Thyroid gland (tissue), 4 donors: ENCODE measurements at places on chromosomes 3 and 15.

DNA sequence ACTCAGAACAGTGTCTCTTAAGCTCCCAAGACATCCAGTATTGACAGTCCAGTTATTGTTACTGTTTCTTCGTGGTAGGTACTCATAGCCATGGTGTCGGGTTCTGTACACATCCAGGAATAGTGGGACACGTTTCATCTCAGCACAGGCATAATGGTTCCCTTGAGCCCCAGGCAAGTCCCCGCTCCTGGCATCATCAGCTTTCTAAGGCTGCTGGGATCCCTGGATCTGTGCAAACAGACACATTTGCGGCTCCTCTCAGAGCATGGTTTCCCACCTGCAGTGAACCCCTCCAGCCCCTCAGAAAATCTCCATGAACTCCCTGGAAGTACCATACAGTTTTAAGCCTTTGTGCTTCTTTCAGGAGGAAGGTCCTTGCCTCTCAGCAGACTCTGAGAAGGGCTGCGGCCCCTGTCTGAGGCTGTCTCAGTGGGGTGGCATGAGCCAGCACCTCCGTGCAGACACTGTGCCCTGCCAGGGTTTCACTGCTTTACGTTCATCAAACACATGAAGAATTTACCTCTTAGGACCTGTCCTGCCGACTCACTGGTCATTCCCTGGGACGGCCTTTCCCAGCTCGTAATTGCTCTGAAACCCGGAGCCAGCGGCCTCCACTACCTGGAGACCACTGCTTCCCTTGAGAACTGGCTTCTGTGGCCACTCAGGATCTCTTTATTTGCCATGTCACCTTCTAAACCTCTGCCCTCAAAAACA is 124.9 kb downstream of the LRRK1 start:
- DNase-seq: no peak

GRCh38 chr3:154656486-154656885 is 226.5 kb upstream of the GPR149 start:
- no peak for DNase-seq

- DNase-seq: no peak
Measured at GRCh38 chr3:31142139-31142538, 247.7 kb upstream of the GADL1 start.

GRCh38 chr15:28931828-28932227 is 46.1 kb downstream of the APBA2 start:
- no peak for DNase-seq

DNA sequence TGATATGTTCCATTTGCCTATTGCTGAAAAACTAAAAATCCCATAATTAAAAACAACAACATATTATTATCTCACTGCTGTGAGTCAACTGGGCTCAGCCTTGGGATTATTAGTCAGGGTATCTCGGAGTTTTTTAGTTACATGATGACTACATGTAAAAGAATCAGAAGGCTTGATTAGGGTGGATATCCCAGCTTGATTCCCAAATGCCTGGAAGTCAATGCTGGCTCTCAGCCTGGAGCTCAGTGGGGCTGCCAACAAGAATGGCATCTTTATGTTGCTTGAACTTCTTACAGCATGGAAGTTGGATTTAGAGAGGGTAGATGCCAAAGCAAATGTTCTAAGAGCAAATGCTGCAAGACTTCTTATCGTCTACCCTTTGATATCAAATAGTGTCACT is 278.5 kb downstream of the PLOD2 start:
- no peak for DNase-seq

GRCh38 chr15:73800662-73801345 is 47.7 kb upstream of the INSYN1 start:
- peak; percentile 96 for DNase-seq

GRCh38 chr15:65361708-65362459 is 15.9 kb downstream of the IGDCC3 start:
- no peak for DNase-seq

DNA sequence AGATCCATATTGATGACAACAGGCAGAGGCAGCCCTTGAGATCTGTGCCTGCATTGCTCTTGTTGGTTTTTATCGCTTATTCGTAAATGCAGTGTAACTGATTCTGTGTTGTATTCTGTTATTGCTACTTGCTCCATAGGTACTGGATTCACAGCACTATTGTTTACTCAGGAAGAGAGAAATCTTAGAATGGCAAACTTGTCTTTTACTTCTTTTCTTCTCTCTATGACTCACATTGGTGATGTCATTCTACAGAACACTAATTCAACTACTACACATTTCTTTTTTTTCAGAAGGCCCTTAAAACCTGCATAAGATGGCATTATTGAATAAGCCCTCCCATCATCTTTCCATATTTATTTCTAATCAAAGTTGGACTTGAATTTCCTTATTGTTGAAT is 201.0 kb upstream of the GBE1 start:
- DNase-seq: no peak

DNA sequence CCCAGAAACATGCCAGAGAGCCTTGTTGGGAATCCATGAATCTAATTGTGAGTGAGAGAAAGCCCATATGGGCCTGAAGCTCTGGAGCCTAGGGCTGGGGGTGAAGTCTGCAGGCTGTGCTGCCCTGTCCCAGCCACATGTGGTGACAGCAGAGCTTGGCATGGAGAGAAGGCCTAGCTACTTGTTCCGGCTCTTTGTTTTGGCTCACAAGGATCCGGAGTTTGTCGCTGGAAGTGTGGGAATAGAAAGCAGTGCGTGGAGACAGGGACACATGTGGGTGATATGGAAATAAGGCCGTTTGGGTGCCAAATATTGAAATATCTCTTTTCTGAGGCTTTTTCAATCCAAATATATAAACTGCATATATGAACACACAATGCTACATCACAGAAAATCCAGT is 78.2 kb downstream of the CLSTN2 start:
- DNase-seq: no peak

DNA sequence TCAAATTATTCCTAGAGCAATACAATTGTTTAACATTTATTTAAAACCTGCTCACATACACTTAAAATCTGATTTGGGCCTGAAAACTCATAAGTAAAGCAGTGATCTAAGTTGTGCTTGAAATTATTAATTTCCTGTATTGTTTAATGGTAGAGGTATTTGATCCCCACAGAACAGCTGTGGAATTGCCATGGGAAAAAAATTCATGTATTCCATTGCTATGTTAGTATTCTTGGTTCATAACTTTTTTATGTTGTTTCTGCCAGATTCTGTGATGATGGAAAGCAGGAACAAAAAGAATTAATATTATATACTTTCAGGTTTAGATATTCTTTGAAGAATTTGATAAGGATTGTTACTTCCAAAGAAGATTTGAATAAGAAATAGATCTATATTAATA is 831.5 kb upstream of the NR2F2 start:
- no peak for DNase-seq

DNA sequence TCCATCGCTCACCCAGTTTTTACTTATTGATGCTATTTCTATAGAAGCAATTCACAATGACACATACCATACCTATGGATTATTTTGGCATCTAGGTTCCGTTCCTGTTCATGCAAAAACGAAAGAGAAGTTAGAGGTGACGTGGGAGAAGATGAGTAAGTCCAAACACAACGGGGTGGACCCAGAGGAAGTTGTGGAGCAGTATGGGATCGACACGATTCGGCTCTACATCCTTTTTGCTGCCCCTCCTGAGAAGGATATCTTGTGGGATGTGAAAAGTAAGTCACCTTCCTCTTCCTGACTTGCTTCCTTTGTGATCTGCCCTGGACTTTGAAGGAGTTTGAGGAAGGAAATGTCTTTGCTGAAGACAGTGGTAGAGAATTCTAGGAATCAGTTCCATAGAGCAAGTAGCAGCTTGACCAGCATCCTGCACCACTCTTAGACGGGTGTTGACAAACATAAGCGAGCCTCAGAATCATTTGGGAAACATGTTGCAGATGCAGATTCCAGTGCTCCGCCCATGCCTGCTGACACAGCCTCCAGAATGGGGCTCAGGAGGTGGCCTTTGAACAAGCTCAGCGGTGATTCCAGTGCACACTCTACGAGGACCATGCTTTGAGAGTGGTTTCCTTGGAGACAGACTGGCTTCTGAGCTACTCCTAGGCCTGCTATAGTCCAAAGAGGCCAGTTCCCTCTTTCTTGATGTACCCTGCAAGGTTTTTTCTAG is 78.4 kb upstream of the LIMD1 start:
- DNase-seq: no peak

DNA sequence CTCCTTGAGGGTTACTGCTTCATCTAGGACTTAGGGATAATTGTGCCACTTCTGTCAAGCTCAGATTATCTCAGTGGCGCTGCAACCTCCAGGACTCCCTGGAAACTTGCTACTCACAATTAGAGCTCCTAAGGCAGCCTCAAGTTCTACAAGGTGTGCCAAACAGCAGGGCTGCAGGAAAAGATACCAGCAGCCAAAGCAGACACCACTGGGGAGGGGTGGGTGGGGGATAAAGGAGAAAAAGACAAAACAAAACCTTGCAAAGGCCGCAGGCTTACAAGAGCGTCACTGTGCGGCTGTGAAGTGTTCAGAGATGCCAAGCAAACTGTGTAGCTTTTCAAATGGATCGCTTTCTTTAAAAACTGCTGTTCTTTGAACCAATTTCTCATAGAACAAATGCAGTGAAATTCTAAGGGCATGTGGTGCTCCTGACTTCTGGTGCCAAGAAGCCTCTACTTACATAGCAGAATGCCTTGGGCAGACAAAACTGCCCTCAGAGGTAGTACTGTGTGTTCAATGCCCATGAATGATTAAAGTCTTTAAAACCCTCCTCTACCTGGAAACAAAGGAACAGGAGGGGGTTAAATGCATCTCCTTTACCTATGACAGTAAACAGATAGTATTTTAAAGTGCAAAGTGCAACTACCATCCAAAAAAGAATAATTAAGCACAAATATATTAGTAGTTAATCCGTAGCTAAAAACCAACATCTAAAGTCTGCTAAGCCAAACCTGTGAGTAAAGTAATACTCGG is 353.4 kb downstream of the FOXP1 start:
- no peak for DNase-seq

DNA sequence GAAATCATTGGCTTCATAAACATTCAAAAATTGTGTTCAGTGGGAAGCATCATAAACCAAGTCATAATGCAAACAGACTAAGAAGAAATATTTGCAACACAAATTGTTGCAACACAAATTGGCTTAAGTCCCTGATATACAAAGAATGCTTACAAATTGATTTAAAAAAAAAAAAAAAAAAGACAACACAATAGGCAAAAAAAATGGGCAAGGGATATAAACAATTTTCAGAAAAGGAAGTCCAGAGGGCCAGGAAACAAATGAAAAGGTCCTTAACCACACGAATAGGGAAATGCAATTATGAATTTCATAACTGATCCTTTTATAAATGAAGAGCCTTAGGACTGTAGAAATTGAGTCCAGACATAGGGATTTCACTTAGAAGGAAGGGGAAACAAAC is 98.9 kb downstream of the LRRK1 start:
- no peak for DNase-seq

DNA sequence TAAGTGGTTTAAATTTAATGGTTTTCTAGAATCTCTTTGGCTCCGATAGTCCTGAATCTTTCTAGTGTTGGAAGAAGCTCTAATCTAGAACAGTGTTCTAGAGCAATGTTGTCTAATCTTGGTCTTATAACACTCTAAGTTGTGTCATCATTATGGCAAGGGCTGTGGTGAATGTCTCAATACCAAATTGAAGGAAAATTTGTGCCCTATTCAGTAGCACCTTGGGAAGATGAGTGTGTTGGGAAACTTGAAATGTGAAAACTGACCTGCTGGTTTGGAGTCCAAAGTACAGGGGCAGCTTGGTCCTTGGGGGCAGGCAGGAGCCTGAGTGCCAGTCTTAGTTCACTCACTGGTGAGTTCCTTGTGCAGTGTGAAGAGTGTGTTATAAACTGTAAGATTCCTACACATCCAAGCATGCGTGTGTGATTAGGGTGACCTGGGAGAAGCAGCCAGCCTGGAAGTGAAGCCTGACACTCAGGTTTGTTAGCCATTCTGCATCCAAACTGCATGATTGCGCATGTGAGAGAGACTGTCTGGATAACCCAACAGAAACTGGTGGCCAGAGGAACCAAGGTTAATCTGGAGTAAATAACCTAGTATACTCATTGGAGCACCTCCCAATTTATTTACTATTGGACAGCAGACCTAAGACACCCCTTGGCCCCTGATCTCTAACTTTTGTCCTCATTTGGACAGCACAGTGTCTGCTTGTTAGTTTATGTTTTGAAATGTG is 14.6 kb downstream of the ZNF592 start:
- no peak for DNase-seq

DNA sequence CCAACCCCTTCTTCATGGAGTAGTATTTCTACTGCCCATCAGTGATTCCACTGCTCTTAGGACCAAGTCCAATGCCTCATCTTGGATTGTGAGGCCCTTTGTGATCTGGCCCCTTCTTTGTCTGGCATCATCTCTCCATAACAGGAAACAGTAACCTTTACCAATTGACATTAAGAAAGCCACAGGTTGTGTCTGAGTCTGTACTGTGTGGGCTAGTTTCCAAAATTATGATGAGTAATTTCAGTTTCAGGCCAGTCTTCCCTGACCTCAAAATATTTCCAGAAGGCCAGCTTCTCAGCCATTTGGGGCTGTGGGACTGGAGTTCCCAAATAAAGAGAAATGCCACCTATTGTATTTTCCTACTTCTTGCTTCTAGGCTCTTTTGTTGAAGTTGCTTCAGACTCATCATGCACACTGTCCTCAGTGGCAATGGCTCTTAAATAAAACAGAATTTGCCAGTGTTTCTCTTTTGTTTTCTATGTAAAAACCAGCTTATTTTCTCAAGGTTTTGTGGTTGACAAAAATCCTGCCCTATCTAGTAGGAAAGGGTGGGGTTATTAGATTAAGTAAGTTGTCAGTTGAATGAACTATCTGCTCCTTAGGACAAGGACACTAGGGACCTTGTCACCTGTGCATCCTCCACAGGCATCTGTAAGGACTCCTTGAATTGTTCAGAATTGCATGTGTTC is 47.0 kb upstream of the ACKR4 start:
- no peak for DNase-seq

GRCh38 chr3:152676810-152677379 is 158.0 kb upstream of the P2RY1 start:
- DNase-seq: no peak

DNA sequence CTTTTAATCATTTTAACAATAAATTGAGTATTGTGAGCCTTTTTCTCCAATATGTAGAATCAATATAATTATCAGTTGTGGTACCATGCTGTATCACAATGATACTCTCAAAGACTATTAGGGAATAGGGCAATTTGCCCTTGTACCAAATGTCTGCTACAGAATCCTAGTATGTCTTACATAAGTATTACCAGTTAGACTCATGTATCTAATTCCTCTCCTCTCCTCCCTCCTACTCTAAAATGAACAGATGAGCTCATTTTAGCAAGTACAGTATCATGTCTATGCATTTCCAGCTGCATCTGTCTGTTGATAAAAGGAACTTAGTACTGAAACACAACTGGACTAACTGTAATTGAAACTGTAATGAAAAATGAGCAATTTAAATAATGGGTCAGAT is 124.3 kb upstream of the ATP11B start:
- DNase-seq: no peak

DNA sequence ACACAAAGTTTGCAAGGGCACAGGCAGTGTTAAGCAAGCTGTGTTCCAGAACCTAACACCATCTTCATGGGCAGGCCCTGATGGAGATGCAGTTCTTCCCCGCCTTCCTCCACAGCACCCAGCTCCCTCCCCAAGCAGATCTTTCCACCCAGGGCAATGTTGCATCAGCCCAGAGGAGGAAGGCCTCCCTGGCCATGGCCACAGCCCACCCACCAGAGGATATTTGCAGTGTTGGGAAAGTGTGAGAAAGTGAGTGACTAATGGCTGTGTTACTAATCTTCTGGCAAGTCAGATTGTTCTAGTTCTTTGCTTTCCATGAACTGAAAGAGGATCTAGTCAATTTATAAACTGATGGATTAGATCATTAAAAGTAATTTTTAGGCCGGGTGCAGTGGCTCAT is 42.0 kb upstream of the ATP10A start:
- DNase-seq: no peak
